Pulmonary artery endothelial cell (primary cell): ENCODE measurements at places on chromosomes 12 and 14. TPM values are rescaled to one million over a fixed set of nuclear protein-coding genes. Genes with fewer than 3 reads are reported as not detected.

Gene SPTB
- under 0.01 TPM in 1 of 2 replicates, not detected in the other for total RNA-seq

Gene DYNC1H1
- 659 and 893 TPM in 2 replicates for total RNA-seq

Gene P2RX7
- total RNA-seq = 1.7 and 7.6 TPM in 2 replicates

Gene IFNG
- total RNA-seq = not detected in 2 replicates

Gene FGF23
- total RNA-seq = not detected in 2 replicates

Gene EXOC3L4
- not detected in 2 replicates for total RNA-seq
